ENCODE measurements at places on chromosomes 4 and X. TPM values are rescaled to one million over a fixed set of nuclear protein-coding genes. Genes with fewer than 3 reads are reported as not detected.

GRCh38 chrX:26914232-26914631 lies 548.9 kb downstream of the PPP4R3C start:
- H3K4me3 ChIP-seq: no peak overlapping the region
- no peaks in the 10 kb centered on the region for H3K4me1 ChIP-seq
- no peak overlapping the region for H3K27ac ChIP-seq
- no peak for DNase-seq
- no peaks in the 10 kb centered on the region for H3K36me3 ChIP-seq

GRCh38 chr4:95193391-95194224 lies 355.2 kb downstream of the UNC5C start:
- no peak overlapping the region for H3K4me3 ChIP-seq
- DNase-seq: no peak
- H3K27ac ChIP-seq: no peak overlapping the region

- H3K36me3 ChIP-seq: no peaks in the 10 kb centered on the region
- no peak for DNase-seq
- H3K27ac ChIP-seq: no peak overlapping the region
- no peak overlapping the region for H3K4me3 ChIP-seq
- no peaks in the 10 kb centered on the region for H3K4me1 ChIP-seq
Observed at GRCh38 chrX:31337332-31337731, 265.5 kb upstream of the FTHL17 start.

- H3K4me1 ChIP-seq: no peaks in the 10 kb centered on the region
- no peak for DNase-seq
- H3K27me3 ChIP-seq: no peaks in the 10 kb centered on the region
- H3K4me3 ChIP-seq: no peak overlapping the region
- H3K27ac ChIP-seq: no peak overlapping the region
- H3K36me3 ChIP-seq: no peaks in the 10 kb centered on the region
Observed at GRCh38 chr4:62822306-62822705, 1586.9 kb downstream of the TECRL start.

DNA sequence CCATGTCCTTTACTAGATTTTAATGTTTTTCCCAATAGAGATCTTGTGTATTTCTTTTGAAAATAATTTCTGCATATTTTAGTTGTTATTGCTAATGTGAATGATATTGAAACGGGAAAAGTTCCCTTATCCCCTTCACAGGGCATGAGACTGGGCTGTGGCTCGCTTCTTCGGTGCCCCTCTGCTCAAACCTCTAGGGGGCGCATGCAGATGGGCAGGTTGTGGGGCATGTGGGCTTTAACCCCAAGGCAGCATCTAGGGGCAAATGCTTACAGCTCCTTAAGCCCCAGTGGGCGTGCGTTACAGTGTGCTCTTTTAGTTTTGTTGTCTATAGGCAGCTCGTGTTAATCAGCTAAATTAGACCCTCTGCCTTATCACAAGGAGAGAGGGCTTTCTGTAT lies 194.7 kb downstream of the OPHN1 start:
- no peak overlapping the region for H3K27ac ChIP-seq
- no peaks in the 10 kb centered on the region for H3K27me3 ChIP-seq
- no peaks in the 10 kb centered on the region for H3K4me1 ChIP-seq
- no peak overlapping the region for H3K4me3 ChIP-seq
- no peaks in the 10 kb centered on the region for H3K36me3 ChIP-seq
- peak; percentile 2 for DNase-seq

Gene VEGFD
- 0.05 TPM for total RNA-seq

DNA sequence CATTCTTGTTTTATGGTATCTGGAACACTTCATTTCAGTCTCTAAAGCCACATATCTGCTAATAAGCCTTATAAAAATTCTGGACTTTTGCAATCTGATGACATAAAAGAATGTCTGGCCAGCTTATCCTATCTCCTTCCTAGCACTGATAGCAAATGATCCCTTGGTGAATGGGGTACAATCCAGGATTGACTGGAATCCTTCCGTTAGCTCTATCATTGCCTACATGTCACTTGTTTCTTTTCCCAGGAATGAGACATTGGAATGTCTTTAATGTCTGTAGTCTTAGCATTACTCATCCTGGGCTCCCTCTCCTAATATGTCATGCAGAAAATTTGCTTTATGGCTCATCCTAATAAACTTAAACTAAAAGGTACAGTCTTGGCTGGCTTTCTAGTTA lies 14.8 kb upstream of the PABPC4L start:
- H3K36me3 ChIP-seq: no peaks in the 10 kb centered on the region
- H3K27ac ChIP-seq: no peak overlapping the region
- H3K4me1 ChIP-seq: no peaks in the 10 kb centered on the region
- no peak overlapping the region for H3K4me3 ChIP-seq
- no peak for DNase-seq

Gene ATOH1
- total RNA-seq: under 0.01 TPM

Gene DNAAF6
- total RNA-seq: 0.05 TPM

- H3K4me3 ChIP-seq: no peak overlapping the region
- peaks cover 53% of the 10 kb centered on the region for H3K36me3 ChIP-seq
- H3K4me1 ChIP-seq: no peaks in the 10 kb centered on the region
- no peak for DNase-seq
- H3K27me3 ChIP-seq: no peaks in the 10 kb centered on the region
- no peak overlapping the region for H3K27ac ChIP-seq
Observed at GRCh38 chrX:154032653-154033052, 13.0 kb upstream of the IRAK1 start.

Gene NDST3
- total RNA-seq: 5.7 TPM

GRCh38 chr4:104420766-104421165 lies 73.9 kb downstream of the CXXC4 start:
- no peaks in the 10 kb centered on the region for H3K4me1 ChIP-seq
- no peak overlapping the region for H3K4me3 ChIP-seq
- H3K27ac ChIP-seq: no peak overlapping the region
- no peaks in the 10 kb centered on the region for H3K36me3 ChIP-seq

Gene ASB12
- 0.09 TPM for total RNA-seq

DNA sequence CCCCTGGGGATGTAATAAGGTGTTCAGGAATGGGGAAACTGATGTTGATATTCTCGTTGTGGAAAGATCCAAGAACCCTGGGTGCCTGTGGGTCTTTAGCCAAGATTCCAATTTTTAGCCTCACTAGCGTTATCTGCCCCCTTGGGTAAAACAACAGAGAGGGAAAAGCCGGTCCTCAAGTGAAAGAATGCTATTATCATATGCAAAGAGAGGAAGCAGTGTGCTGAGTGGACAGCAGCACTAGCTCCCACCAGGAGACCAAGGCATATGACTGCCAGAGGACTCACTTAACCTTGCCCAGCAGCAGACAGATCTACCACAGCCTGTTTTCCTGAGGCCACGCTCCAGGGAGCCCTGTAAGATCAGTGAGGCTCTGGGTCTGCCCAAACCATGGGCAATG lies 257.9 kb upstream of the CPEB2 start:
- no peaks in the 10 kb centered on the region for H3K27me3 ChIP-seq
- no peak overlapping the region for H3K4me3 ChIP-seq
- H3K36me3 ChIP-seq: no peaks in the 10 kb centered on the region
- DNase-seq: no peak
- H3K27ac ChIP-seq: no peak overlapping the region
- H3K4me1 ChIP-seq: no peaks in the 10 kb centered on the region

DNA sequence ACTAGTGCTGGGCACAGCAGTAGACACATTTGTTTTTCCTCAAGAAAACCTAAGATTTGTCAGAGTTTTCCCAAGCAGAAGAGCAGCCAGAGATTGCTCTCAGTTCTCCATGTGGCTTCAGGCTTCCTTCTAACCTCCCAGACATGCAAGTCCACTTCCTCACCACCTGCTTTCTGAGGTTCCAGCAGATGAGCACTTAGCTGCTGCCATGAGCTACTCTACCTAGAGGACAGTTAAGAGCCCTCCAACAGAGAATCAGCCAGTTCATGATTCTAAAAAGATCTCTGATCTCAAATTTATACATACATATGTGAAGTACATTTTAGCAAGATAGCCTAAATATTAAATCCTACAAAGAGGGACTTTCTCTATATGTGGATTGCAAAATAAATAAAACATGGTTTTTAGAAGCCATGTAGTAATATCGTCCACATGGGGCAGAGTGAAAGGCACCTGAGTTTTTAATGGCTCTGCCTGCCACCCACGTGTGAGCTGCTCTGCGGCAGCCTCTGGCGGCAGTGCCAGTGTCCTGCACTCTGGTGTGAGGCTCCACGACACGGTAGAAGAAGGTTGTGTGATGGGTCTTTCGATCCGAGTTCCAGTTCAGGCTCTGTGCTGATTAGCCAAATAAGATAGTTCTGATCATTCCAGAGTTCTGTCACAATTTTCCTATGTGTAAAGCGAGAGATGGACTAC lies 10.3 kb downstream of the CYP4V2 start:
- no peak overlapping the region for H3K27ac ChIP-seq
- H3K27me3 ChIP-seq: no peaks in the 10 kb centered on the region
- no peaks in the 10 kb centered on the region for H3K4me1 ChIP-seq
- no peak for DNase-seq

Gene FABP2
- total RNA-seq: 0.28 TPM

DNA sequence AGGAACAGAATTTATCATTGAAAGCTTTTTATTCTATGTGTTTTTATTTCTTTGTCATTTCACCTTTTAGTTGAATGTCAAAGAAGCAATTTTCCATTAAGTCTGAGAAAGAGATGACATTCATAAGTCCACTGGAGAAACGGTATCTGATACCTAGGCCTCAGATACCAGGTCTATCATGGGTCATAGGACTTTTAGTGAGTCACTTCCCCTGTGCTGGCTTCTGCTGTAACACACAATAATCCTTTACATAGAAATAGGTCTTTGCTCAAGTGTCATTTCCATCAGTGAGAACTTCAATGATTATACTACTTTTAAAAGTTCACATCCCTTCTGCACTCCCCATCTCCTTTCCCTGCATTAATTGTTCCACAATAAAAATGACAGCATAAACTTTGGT lies 125.5 kb upstream of the ARMCX2 start:
- no peaks in the 10 kb centered on the region for H3K4me1 ChIP-seq
- no peak overlapping the region for H3K4me3 ChIP-seq
- H3K36me3 ChIP-seq: no peaks in the 10 kb centered on the region
- H3K27me3 ChIP-seq: no peaks in the 10 kb centered on the region

Gene CORIN
- 0.24 TPM for total RNA-seq

Gene F11
- not detected for total RNA-seq

- H3K27ac ChIP-seq: no peak overlapping the region
- no peak for DNase-seq
- no peaks in the 10 kb centered on the region for H3K36me3 ChIP-seq
- H3K27me3 ChIP-seq: no peaks in the 10 kb centered on the region
- no peak overlapping the region for H3K4me3 ChIP-seq
- H3K4me1 ChIP-seq: no peaks in the 10 kb centered on the region
Observed at GRCh38 chr4:136841526-136841925, 690.8 kb downstream of the PCDH18 start.

GRCh38 chrX:19824603-19825002 lies 62.8 kb downstream of the SH3KBP1 start:
- peaks cover 5% of the 10 kb centered on the region for H3K36me3 ChIP-seq
- H3K27me3 ChIP-seq: no peaks in the 10 kb centered on the region
- no peak for DNase-seq
- H3K4me3 ChIP-seq: no peak overlapping the region
- H3K27ac ChIP-seq: no peak overlapping the region

DNA sequence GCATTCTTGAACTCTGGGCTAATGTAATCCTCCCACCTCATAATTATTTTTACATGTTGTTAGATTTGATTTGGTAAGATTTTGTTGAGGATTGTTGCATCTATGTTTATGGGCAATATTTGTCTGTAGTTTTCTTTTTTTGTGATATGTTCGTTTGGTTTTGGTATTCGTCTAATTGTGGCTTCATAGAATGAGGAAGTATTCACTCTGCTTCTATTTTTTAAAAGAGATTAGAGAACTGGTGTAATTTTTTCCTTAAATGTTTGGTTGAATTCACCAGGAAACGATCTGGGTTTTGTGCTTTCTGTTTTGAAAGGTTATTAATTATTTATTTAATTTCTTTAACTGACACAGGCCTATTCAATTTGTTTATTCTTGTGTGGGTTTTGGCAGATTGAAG lies 161.2 kb upstream of the NUDT6 start:
- H3K4me1 ChIP-seq: no peaks in the 10 kb centered on the region
- H3K36me3 ChIP-seq: no peaks in the 10 kb centered on the region
- no peak for DNase-seq
- H3K4me3 ChIP-seq: no peak overlapping the region
- H3K27me3 ChIP-seq: no peaks in the 10 kb centered on the region

DNA sequence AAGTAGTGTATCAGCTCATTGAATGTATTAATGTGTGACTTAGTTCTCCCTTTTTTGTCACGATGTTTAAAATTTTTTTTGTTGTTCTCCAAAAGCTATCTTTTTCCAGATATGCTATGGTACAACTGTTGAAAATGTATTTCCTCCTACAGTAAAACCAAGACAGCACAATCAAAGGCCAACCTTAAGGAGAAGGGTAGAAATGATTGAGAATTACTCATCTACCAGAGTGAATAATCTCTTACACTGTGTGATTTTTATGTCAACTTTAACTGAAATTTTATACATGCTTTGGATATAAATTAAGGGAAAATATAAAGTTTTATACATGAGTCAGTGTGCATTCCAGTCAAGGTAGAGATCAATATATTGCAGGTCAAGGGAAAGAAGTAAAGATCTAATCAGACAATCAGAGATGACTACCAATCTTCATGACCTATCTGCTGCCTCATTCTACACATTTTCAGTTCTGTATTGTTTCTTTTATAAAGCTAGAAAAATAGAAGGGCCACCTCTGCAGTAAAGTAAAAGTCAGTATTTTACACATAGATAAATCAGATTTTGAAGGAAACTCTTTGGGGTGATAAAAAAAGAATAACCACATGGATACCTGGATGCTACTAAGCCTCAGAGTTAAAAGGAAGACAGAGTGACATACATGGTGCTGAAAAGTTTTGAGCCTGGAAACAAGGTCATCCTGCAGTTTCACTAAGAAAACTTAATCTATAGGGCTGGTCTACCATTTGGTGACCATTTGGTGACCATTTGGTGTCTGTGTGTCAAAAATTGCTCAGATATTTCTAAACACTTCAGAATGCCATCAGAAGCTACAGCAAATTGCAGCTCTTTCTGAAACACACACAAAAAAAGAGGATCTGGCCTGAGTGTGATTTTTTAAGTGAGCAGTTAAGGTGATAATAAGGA lies 1.6 kb downstream of the FAM13A start:
- H3K4me1 ChIP-seq: peaks cover 2% of the 10 kb centered on the region
- H3K4me3 ChIP-seq: no peak overlapping the region
- H3K27ac ChIP-seq: no peak overlapping the region

- H3K4me3 ChIP-seq: peak overlapping the region; percentile 57
- no peak overlapping the region for H3K27ac ChIP-seq
- peaks cover 30% of the 10 kb centered on the region for H3K27me3 ChIP-seq
- H3K4me1 ChIP-seq: peaks cover 3% of the 10 kb centered on the region
Observed at GRCh38 chr4:90128961-90129495, 1.8 kb downstream of the CCSER1 start.

- no peak overlapping the region for H3K4me3 ChIP-seq
- DNase-seq: no peak
- no peak overlapping the region for H3K27ac ChIP-seq
- no peaks in the 10 kb centered on the region for H3K36me3 ChIP-seq
Observed at GRCh38 chr4:91751961-91752360, 551.8 kb upstream of the GRID2 start.

Gene F9
- not detected for total RNA-seq

Gene NUDT10
- 0.85 TPM for total RNA-seq

Gene APEX2
- 6.7 TPM for total RNA-seq

- no peaks in the 10 kb centered on the region for H3K27me3 ChIP-seq
- no peak for DNase-seq
- no peak overlapping the region for H3K27ac ChIP-seq
- H3K36me3 ChIP-seq: no peaks in the 10 kb centered on the region
- H3K4me1 ChIP-seq: no peaks in the 10 kb centered on the region
- no peak overlapping the region for H3K4me3 ChIP-seq
Observed at GRCh38 chr4:23697001-23697528, 192.8 kb downstream of the PPARGC1A start.

Gene PLP1
- total RNA-seq: 9.6 TPM
